Stimulated activated CD4-positive, alpha-beta T cell treated with anti-CD3 and anti-CD28 coated beads, Interleukin-2, amount 100 ng/mL, for 48 hours (primary cell): ENCODE measurements at places on chromosomes 11 and 22.

DNA sequence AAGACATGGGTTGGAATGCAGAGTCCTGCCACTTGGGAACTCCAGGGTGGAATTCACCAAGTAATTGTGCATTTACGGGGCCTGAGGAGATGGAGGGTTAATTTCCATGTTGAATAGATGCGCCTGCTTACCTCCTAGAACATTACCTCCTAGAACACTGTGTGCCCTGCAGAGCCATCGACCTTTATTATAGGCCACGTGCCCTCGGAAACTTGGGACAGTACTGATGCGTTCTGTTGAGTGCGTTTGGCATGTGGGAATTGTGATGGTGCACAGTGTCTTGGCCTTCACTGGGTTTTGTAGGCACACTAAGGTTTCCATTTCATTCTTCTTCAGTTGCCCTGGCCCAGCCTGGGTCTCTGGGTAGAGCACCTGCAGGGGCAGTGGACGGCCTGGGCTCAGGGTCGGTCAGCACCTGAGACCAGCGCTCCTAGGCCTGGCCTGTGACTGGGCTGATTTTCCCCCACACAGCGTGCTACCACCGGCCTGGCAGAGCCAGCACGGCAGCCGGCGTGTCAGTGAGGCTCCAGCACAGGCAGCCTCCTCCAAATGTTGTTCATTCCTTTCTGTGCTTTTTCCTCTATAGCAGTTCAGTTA is 12.7 kb downstream of the TRMU start:
- no peak for DNase-seq

- DNase-seq: no peak
Measured at GRCh38 chr22:38732251-38732815, 23.5 kb downstream of the SUN2 start.

DNA sequence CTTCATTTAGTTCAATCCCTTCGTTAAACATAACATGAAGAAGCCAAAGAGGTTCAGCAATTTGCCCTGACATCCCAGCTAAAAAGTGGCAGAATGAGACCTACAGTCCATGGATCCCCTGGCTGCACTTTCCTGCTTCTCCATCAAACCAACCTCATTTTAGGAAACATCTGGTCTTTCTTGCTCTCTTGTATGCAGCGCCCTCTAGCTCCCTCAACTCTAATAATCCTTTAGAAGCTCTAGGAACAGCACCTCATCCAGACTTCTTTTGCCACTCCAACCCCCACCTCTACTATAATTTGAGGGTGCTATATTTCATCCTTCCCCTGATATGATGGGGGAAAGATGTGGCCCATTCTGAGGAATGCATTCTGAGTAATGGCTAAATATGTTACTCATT is 7.4 kb downstream of the CNTF start:
- DNase-seq: no peak

DNA sequence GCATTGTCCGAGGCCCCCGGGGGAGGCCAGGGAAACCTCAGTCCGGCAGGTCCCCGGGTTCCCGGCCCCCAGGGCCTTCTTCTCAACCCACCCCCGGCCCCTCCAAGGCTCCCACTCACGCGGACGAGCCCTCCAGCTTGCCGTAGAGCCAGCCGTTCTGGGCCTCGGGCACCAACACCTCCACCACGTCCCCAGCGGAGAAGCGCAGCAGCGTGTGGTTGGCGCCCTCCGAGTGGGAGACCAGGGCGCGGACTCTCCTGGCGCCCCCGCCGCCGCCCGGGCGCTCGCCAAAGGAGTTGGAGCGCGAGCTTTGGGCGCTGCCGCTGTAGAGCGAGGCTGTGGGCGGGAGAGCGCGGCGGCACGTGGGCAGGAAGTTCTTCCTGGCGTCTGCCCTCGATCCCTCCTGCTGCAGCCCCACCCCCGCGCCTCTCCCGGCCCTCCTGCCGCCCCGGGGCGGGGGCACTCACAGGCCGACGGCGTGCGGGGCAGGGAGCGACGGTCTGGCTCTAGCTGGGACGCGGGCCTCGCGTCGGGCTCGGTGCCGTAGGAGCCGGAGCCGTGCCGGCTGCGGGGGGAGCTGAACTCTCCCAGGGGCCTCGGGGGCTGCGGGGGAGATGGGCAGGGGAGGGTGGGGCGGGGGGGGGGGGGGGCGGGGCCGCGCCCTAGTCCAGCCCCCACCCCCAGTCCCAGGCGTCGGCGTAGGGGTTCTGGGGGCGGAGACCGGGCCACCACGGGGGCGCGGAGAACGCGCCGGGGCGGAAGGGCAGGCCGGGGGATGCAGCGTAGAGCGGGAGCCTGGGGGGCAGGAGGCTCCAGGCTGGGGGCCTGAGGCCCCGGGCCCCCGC is 4.9 kb upstream of the SLC16A8 start:
- no peak for DNase-seq

DNA sequence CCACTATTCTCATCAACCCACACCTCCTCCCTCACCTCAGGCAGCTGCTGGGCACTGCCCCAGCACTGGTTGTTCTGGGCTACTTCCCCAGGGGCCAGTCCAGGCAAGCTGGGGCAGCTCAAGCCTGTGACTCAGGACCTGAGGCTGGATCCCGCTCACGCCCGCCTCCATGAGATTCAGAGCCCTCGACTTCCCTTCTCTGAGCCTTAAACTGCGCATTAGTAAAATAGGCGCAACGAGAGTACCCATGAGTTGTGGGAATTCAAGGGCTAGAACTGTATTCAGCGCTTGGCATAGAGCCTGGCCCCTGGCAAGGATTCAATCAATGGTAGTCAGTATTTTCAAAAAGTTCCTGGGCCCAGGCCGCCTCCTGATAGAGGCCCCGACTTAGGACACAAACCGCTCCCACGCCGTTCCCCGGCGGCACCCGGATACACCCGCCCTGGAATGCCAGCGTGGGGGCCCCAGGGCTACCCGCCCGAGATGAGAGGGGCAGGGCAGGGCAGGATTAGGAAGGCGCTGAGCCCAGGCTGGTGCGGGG is 723 bp upstream of the CD82 start:
- DNase-seq: no peak

GRCh38 chr11:69463181-69463994 is 18.1 kb upstream of the LINC01488 start:
- no peak for DNase-seq

DNA sequence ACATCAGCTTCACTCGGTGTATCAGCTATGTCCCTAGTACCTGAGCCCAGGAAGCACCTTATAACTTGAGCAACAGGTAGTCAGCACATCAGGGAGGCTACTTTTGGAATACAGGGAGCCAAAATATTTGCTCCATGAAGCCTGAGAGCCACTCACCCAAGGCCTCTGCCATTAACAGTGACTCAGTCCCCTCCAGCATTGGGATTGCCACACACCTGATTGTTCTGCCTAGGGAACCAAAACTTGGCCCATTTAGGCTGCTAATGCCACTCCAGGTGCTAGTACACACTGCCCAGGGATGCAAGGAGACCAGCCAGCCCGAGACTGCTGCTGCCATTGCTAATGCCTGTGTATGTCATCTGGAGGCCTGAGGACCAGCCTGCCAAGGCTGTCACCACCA is 773.6 kb upstream of the TENM4 start:
- DNase-seq: no peak

DNA sequence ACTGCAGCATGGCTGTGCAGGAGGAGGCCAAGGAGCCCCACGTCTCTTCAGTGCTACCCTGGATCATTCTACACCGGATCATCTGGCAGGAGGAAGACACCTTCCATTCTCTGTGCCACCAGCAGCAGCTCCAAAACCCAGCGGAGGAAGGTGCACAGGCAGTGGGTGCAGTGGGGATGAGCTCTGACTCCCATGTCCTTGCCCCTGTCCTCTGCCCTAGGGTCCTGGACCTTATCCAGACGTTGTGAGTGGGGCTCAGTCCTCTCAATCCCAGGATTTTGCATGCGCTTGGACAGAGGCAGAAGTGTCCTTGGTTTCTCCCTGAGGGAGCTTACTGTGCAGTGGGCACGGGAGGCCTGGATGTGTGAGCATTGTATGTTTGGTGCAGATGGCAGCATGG is 61.3 kb downstream of the CABIN1 start:
- no peak for DNase-seq

- no peak for DNase-seq
Measured at GRCh38 chr22:50628543-50629134, 687 bp upstream of the ARSA start.

DNA sequence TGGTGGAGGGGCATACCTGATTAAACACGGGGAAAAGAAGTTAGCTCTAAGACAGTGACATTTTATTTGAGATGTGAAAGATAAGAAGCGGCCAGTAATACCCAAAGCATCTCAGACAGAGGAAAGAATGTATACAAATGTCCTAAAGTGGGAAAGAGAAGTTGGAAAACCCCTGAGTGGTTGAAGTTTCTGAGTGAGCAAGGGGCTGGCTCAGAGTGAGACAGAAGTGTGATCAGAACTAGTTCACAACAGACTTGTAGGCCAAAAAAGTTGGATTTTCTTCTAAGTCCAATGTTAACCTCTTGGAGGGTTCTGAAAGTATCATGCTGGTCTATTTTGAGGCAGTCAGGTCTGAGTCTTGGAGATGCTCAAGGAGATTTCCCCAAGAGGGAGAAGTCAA is 608.7 kb downstream of the SOX6 start:
- no peak for DNase-seq

GRCh38 chr11:1573077-1573902 is 1.2 kb upstream of the DUSP8 start:
- DNase-seq: no peak

GRCh38 chr22:36349726-36350125 is 38.0 kb downstream of the MYH9 start:
- no peak for DNase-seq

DNA sequence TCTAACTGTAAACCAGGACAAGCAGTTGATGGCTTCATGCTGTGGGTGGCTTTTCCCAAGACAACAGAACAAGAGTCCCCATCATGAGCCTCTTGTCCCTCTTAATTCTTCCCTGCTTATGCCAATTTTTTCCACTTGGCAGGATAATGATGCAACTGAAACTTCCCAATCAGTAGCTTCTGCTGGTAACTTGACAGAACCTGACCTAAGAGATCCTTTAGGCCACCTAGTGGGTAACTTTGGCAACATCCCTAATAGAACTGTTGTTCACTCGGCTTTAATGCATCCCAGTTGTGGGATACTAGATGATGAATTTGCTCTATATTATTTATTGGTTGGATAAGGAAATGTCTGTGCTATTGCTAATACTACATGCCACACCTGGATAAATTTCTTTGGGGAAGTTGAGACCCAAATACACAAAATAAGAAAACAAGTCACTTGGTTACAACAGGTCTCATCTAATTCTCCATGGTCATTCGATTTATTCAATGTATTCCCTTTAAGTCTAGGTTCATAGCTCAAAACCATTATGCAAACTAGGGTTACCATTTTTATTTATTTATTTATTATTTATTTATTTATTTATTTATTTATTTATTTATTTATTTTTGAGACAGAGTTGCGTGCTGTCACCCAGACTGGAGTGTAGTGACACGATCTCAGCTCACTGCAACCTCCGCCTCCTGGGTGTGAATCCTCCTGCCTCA is 41.4 kb upstream of the NFAM1 start:
- no peak for DNase-seq

- DNase-seq: no peak
Measured at GRCh38 chr11:125968354-125968753, 22.5 kb downstream of the VSIG10L2 start.

DNA sequence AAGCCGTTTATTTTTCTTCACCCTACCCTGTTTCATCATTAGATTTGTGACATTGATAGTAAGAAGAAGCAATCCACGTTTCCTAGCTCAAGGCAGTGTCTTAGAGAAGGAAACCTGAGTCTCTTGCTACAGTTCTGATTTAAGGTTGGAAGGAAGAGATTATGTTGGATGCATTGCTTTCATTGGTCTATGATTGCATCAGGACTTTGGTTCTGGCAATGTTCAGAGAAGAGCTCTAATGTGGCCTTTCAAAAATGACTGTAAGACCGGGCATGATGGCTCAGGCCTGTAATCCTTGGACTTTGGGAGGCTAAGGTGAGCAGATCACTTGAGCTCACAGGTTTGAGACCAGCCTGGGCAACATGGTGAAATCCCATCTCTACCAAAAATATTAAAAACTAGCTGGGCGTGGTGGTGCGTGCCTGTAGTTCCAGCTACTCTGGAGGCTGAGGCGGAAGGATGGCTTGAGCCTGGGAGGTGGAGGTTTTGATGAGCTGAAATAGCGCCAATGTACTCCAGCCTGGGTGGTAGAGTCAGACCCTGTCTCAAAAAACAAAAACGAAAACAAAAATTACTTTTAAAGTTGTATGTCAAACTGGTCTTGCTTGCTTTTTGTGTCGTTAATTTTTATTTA is 4.1 kb downstream of the NUCB2 start:
- no peak for DNase-seq

- DNase-seq: no peak
Measured at GRCh38 chr22:46815559-46815895, 53.1 kb downstream of the TBC1D22A start.

DNA sequence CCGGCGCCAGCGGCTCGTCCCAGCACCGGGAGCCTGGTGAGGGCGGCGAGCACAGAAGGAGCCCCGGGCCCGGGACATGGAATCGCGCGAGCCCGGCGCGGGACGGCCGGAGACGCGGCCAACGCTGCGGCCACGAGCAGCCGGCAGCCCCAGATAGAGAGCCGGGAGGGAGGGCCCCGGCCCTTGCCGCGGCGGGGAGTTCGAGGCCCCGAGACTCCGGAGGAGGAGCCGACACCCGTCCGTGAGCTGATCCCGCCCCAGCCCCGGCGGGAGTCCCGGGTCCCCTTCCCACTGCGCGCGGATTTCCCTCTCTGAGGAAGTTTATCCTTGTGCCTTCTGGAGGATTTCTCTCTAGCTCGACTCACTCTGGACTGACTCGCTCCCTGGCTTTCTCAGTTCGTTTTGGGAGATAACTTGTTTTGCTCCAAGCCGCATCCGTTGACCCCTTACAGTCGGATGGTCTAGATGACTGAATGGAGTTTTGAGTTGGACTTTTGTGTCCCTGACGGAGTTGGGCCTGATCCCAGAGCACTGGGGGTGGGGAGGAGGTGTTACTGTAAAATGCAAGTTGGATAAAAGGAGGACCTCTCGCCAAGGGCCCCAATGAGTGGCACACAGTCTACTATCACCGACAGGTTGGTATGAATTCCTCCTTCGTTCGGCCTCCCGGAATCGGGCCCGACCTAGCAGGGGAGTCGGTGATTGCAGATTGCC is 585 bp downstream of the ARHGEF12 start:
- DNase-seq: peak; percentile 15

GRCh38 chr11:110200241-110200640 is 96.2 kb downstream of the RDX start:
- no peak for DNase-seq

DNA sequence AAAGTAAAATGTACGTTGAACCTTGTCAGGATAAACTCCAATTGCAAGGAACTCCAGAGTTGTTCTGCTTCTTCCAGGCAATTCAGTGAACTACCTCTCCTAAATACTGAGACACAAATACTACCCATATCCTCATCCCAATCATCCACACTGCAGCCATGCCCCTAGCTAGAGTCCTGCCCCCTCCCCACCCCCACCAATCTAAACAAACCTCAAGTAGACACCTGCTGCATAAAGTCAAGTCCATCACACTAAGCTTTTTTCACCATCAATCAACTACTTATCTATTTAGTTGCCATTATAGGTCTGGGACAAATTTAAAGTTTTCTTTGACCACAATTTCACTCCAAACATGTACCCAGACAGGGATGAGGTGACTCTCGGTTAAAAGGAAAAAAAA is 93.2 kb upstream of the APOA1 start:
- DNase-seq: no peak

GRCh38 chr11:2144544-2145248 is 5.5 kb upstream of the IGF2 start:
- no peak for DNase-seq
